Cerebellar nuclear complex (tissue), 1 donor: ENCODE measurements at places on chromosomes 1 and 21.
A peak's percentile ranks its signal among the peaks of the same experiment; 100 is the strongest.

DNA sequence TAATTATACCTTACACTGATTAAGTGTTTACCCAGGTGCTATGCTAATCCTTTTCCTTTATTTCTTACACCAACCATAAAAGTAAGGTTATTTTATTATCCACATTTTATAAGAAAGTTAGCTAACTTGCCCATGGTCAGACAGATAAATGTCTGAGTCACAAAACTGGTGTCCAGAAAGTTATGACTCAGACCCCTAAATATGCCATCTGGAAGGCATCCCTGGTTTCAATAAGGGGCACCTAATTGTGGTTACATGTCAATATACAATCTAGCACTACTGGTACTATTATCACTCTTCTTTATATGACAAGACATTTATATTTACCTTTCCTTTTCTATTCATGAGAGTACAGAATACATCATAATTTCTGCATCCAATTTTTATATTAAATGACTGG is 496.5 kb upstream of the ADGRL2 start:
- DNase-seq, result no peak

DNA sequence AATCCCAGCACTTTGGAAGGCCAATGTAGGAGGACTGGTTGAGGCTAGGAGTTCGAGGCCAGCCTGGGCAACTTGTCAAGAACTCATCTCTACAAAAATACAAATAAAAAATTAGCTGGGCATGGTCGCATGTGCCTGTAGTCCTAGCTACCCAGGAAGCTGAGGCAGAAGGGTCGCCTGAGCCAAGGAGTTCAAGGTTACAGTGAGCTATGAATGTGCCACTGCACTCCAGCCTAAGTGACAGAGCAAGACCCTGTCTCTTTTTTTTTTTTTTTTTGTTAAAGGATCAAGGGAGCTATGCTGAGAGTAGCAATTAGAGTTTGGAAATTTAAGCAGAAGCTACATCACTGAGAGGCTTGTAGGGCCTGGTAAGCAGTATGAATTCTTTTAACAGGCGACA is 70.9 kb downstream of the EIF4G3 start:
- no peak for DNase-seq

- DNase-seq, result no peak
These were observed 637 bp downstream of the PLXNA2 start for GRCh38 chr1:208243527-208243966.

DNA sequence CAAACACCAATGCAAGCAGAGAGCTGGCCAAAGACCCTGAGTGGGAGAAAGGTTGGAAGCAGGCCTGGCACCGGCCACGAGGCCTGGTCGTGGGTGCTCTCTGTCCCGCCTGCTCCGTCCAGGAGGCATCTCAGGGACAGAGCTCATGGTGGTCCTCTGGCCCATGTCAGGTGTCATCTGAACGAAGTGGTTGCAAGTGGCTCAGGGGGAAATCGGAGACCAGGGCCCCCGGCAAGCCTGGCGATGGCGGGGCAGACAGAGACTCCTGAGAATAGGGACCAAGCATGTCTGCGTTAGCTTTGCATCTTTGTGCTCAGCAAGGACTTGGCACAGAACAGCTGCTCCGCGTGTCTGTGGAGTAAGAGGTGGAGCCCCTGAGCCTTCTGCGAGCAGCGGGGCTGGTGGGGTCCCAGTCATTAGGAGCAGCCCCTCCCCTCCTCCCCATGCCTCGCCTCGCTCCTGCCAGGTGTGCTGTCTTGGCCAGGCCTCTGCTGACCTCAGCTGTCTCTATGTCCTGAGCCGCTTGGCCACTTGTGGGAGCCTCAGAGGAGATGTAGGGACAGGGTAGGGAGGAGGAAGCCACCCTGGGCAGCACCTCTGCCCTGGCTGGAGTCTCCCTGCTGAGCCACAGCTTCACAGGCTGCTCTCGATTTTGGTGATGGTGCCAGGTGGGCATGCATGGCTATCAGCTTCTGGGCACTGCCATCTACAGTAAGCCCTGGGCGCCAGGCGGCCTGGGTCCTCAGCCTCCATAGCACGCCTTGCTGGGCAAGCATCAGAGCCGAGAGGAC is 362.9 kb upstream of the VAMP3 start:
- no peak for DNase-seq

DNA sequence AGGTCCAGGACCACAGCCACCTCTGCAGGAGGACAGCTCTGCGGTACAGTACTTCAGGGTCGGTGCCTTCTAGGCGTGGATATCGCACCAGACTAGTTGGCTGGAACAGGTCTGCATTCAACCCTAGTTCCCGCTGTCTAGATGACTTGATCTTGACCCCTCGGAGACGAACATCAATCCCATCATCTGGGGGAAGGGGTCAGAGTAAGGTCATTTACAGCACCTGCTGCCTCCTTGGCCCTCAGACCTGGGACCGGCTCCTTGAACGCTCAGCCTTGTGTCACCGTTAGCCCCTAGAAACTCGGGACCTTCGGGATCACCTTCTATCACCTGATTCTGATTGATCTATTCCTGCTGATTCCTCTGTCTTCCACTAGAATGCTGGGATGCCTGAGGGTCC is 2.6 kb downstream of the HECTD3 start:
- no peak for DNase-seq

GRCh38 chr21:45508607-45509565 is 33.4 kb downstream of the SLC19A1 start:
- DNase-seq, result no peak

DNA sequence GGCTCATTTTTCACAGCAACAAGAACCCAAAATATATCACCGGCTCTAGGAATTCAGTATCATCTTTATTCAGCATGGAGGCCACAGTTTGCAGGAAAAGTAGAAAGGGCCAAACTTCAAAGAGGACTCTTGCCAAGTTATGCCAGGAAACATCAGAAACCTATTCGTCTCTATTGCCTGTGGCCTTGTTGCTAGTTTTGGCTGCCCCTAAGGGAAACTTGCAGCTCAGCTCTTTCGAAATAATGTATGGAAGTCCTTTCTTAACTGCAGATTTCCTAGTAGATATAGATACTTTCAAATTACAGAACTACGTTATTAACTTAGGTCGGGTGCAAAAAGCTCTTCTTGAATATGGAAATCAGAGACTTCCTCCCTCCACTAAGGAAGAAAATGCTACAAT is 4.2 kb upstream of the NENF start:
- no peak for DNase-seq

- no peak for DNase-seq
These were observed 49.4 kb upstream of the DESI2 start for GRCh38 chr1:244603498-244603897.

DNA sequence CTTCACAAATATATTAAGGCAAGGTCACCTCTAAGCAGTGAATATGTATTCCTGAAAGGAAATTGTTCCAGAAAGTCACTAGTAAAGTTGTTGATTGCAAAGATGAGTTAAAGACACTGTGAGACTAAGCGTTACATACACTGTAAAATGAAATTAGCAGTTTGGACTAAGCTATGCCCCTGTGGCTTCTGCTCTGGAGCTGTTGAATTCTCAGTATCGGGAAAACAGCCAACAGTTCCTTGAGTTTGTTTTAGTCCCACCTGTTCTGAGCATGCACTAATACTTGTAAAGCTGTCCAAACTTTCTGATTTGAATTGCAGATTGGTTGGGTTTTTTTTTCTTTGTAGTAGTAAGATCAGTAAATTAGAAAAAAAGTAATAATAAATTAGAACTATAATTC is 21.0 kb downstream of the ANGPTL1 start:
- DNase-seq, result no peak

DNA sequence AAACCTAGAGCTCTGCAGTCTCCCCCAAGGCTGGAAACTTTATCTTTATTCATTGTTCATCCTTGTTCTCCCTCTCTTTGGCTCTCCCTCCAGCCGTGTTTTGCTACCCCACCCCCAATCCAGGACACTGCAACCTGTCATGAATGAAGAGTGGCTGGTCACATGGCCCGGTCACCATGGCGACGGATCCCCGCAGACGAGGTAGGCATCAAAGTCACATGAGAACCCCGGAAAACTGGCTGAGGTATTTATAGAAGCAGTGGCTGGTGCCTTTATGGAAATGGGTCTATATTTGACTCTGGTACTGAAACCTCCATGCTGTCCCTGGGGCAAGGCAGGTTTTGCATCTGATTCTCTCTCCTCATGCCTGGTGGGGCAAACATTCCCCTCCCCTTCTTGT is 13.4 kb upstream of the SLC6A17 start:
- DNase-seq, result peak; percentile 95

GRCh38 chr1:24089743-24090555 is 22.0 kb downstream of the MYOM3 start:
- no peak for DNase-seq

- no peak for DNase-seq
These were observed 174.2 kb downstream of the LHX8 start for GRCh38 chr1:75308365-75308764.

DNA sequence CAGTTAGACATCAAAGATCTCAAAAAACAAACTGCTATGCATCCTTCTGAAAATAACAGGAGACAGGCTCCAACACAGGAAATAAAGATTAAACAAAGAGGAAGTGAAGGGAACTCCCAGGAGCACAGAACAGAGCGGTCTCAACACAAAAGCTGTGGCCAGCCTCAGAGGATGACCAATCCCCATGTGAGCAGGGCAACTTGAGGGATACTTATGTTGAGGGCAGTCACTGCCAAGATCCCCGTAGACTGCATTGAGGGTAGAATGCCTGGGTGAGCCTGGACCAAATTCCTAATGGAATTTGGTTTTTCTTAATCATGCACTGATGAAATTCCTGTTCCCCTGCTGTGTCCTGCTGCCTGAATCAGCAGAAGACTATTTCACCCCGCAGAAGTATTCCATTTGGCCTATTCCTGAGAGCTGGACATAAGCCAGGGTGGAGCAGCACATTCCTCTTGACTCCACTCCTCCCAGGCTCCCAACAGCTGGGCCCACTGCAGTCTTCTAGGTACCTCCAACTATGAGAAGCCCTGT is 49.0 kb downstream of the JAK1 start:
- no peak for DNase-seq

DNA sequence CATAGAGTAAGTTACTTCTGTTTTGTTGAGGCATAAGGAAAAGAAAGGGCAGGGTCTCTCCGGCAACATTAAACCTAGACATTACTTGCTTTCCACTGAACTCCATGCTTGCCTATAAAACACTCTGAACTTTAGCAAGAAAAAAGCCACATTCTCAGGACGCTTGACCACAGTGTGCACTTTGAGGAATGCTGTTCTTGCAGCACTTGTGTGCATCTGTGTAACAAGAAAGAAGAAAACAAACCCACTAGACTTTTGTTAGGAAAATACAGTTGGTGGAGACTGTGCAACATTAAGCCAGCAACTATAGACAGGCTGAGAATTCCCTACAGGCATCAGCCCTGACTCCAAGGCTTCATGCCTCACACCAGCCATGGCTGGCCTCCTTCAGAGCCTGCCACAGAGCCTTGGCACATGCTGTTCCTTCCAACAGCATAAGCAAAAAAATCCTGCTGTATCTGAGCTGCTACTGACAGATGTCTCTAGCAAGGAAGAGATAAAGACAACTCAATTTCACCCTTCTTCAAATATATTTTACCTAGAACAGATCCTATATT is 5.8 kb downstream of the PDZK1 start:
- DNase-seq, result no peak

DNA sequence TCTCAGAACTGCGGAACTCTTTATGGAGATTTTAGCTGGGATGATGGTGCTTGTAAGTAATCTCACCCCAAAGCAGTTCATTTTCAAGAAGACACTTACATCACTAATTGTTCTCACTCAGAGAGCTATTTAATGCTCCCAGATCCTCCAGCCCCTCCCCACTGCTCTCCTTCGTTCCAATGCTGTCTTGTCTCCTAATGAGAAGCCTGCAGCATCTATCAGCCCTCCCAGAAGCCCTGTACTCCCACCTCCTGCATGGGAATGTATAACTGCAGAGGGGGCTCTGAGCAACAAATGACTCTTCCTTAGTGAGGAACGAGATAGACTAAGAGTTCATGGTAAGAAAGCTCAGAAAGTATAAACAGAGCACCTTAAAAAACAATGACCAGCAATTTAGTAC is 377.4 kb upstream of the RUNX1 start:
- no peak for DNase-seq

DNA sequence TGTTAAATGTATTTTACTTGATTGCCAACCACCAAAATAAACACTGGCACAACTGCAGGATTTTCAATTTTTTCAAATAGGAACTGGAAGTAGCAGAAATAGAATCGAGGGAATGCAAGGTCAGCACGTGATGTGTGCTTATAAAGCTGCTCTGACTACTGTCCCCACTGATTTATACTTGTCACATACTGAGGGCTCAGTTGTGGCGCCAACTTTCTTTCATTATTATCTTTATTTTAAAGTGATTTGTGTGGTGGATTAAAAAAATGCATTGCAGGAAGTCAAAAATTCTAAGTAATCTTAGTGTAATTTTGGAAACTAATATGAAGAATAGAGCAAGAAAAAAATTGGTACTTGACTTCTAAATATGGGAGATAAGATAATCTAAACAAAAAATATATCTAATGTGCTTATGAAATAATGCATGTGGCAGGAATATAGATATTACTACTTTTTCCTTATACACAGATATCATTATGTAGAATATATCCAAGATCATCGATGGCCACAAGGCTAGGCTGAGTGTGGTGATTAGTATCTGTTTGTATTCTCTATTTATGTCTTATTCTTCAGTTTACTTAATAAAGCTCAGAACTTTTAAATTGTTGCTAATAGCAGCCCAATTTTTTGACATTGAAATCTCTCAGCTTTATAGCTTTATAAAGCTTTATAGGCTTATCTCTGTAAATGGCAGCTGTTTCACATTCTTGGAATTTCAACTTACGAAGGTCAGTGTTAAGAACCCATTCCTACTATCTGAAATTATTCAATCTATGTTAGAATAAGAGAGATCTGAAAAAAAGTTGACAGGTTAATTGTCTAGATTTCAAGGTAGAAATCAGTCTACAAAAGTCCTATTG is 404.5 kb upstream of the ADAMTS5 start:
- DNase-seq, result no peak

- DNase-seq, result no peak
These were observed 142.9 kb upstream of the KRTAP19-8 start for GRCh38 chr21:31181082-31181750.

DNA sequence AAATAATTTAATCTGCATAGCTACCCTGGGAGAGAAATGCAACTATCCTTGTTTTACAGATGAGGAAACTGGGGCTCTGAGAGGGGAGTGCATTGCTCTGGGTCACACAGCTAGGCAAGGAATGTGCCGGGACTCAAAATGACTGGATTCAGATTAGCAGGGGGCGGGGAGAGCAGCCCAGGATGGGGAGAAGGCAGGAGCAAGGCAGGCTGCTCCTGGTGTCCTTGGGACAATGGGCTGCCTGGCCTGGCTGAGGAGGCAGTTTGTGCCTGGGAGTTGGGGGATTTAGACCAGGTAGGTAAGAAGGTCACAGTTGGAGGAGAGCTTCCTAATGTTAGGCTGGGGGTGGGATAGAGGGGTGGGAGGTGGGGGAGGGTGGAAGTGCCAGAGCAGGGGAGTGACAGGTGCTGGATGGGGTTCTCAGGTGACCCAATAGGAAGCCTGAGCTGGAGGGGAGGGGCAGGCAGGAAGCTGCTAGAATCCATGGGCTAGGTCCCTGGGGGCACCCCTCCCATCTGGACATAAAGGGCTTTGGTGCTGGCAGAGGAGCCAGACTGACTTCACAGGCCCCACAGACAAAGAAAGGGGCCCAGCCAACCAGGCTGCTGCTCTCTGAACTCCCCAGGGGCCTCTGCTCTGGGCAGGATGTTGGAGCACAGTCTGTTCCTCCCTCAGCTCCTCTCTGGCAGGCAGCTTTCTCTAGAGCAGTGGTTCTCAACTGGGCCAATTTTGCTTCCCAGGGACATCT is 29.0 kb downstream of the TRIM62 start:
- DNase-seq, result no peak
